Skeletal muscle cell (primary cell): ENCODE measurements at places on chromosomes 2 and 18.

DNA sequence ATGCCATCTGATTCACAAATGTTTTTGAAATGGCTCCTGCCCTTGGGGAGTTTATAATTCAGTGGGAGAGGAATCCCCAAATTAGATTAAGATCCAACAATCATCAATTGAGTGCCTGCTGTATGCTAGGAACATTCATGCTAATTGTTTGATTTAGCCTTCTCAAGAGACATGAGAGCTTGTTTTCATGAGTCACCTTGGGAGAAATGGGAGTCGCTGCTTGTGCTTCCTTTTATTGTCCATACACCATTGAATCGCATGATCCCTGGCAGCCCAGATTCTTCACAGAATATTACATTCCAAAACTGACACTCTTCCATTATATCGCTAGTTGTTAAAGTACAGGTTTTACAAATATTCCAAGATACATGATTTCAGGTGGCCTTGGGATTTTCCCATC lies 106.0 kb upstream of the MAP3K20 start:
- DNase-seq: no peak

- DNase-seq: no peak
These were observed 13.8 kb upstream of the NCOA1 start for GRCh38 chr2:24477229-24477628.

GRCh38 chr18:4677006-4677405 lies 221.9 kb upstream of the DLGAP1 start:
- DNase-seq: no peak

GRCh38 chr18:58493516-58494253 lies 135.2 kb downstream of the ALPK2 start:
- peak; percentile 51 for DNase-seq

DNA sequence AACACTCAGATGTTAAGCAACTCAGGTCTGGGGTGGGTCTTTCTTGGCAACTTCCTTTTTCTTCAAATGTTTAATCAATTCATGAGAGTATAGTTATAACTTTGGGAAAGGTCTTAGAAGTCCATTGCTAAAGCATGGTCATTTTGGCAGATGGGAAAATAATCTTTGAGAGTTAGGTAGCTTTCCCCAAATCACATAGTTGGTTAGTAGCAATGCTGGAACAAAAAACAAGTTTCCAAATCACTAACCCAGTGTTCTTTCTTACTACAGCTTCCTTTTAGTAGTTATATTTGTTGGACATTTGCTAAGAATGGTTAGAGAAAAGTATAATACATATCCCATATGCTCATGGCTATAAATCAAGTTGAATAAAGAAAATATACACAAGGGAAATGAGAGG lies 185.2 kb upstream of the SLC14A2 start:
- no peak for DNase-seq

DNA sequence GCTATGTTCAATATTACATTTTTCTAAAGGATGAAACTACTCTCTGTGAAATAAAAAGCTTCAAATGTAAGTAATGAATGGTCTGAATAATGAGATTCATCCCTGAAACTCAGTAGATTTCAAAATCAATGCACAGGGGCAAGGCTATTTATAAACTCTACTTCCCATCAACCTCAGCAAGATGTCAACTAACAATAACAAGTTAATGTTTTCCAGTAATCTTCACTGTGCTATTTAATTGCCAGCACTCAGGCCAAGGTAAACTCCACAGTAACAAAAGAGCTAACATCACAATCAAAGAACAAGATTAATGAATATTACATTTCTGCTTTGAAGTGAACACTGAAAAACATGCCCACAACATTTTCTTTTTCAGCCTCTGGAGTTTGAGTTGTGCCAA lies 144.3 kb upstream of the ZFP36L2 start:
- DNase-seq: no peak

DNA sequence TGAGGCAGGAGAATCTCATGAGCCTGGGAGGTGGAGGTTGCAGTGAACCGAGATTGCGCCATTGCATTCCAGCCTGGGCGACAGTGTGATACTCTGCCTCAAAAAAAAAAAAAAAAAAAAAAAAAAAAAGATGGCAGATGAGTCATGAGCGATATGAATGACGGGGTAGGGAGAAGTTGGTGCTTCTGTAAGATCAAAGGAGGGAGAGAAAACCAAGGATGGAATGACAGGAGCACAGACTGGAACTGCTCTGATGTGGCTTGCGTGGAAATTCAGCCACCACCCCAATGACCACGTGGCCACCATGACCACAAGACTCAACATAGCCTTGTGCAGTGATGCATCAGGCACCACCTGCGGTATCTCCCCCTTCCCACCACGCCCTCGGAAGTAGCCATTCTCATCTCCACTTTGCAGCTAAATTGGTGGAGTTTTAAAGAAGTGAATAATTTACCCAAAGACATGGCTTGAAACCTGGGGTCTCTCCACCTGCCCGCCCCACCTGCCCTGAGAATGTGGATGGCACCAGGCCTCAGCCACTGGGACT lies 96.0 kb downstream of the ACKR3 start:
- no peak for DNase-seq

DNA sequence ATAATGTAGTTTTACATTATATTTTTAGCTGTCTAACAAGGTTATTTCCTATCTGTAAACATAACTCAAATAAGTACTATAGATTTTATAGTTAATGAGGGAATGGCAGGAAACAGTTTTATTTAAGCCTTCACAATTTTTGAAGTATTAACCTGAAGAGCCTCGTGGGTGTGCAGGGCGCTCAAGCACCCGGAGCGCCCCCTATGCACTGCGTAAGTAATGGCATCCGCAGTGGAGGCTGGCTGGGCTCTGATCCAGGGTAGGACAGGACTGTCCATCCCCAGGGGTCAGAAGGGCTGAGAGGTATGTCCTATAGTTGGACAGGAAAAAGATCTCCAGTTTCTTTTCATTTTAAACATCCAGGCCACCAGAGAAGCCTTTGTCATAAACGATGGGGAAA lies 8.2 kb upstream of the GBX2 start:
- DNase-seq: no peak

DNA sequence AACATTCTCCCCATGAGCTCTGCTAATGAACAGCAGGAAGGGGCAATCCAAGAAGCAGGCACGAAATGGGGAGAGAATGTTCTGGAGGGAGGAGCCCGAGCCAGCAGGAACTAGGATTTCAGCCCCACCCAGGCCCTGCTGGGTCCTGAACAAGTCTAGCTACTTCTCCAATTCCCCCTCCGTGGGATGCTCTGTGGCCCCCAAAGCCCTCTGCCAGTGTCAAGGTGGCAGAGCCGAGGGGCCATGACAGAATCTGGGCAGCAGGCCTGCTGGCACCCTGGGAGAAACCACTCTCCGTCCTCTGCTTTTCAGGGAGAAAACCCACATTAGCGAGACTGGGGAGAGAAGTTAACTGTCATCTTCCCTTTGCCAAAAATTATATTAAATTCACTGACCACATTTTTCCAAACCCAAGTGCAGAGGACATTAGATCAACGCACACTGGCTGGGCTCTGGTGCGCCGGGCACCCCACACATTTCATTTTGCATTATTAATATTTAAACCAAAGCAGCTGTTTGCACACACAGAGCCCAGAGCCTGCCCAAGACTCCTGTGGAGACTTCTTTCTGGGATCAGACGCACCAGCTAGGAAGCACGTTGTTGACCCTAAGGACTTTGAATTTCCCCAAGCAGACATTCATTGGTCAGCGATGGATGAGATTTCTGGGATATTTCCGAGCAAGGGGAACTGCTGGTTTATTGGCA lies 80.2 kb upstream of the PKDCC start:
- DNase-seq: no peak

DNA sequence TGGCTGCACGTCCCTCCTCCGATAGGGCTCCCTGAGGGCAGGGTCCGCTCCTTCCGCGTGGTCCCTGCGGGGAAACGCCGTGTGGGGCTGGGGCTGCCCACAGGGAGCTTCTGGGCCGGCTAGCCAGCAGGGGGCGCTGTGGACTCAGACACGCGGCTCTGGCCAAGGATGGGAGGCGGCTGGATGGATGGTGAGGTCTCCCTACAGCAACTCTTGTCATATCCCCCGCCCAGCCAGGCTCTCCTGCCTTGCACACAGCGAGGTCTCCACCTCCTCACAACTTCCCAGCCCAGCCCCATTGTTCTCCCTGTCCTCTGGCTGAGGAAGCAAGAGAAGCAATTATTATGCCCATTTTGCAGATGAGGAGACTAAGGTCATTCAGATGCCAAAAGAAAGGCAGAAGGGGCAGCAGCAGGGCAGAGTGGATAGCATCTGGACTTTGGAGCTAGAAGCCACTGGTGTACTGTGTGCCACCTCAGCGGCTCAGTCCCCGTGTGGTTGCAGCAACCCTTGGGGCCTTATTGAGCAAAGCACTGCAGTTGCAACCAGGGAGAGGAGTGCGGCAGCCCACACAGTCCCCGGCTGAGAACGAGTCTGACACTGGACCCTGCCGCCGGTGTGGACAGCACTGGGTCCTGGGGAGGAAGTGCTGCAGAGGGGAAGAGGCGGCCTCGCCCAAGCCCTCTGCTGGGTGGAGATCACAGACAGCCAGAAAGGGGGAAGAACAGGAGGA lies 99.0 kb downstream of the ZFP36L2 start:
- no peak for DNase-seq

DNA sequence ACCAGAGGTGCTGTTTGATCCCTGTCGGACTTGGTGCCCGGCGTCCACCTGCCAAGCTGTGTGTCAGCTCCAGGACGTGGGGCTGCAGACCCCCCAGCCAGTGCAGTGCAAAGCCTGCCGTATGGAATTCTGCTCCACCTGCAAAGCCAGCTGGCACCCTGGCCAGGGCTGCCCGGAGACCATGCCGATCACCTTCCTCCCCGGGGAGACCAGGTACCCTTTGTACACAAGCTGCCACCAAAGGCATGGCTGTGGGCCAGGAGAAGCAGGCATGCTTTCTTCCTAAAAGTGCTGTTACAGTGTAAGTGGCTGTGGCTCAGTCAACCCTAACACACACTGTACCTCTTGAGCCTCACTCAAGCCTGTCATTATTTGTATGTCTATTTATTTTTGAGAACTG lies 103.3 kb downstream of the RNF144A start:
- DNase-seq: no peak

GRCh38 chr2:238597638-238598528 lies 171.2 kb downstream of the ASB1 start:
- no peak for DNase-seq
